ENCODE measurements at places on chromosomes 1 and 21. TPM values are rescaled to one million over a fixed set of nuclear protein-coding genes. Genes with fewer than 3 reads are reported as not detected.

GRCh38 chr1:186511761-186512637, 51.1 kb upstream of the PDC start:
- DNase-seq: peak; percentile 87

GRCh38 chr1:41647221-41648135, 163.0 kb upstream of the EDN2 start:
- DNase-seq: no peak

The KPRP gene
- not detected for total RNA-seq

DNA sequence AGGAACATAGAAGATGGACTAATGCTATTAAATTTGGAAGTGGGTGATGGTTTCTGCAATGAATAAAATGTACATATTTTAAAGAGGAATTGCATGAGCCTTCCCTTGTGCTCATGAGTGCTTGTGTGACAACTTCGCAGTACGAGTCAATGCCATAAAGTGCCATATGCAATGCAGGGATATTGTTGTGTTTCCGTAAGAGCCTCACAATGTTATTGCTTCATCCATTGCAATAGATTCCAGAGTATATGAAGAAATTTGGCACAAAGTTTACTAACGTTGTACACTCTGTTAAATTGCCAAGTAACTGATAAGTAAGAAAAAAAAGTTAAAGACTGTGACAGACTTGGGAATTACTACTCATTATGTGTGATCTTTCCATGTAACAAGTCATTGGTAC, 22.3 kb downstream of the BTG3 start:
- no peak for DNase-seq

The PTGER3 gene
- total RNA-seq: under 0.01 TPM

GRCh38 chr1:3423245-3423829, 31.1 kb upstream of the ARHGEF16 start:
- no peak for DNase-seq

The ANGPTL7 gene
- not detected for total RNA-seq

Measured in bronchial epithelial cell (primary cell).